ENCODE measurements at places on chromosomes 16 and 17.

DNA sequence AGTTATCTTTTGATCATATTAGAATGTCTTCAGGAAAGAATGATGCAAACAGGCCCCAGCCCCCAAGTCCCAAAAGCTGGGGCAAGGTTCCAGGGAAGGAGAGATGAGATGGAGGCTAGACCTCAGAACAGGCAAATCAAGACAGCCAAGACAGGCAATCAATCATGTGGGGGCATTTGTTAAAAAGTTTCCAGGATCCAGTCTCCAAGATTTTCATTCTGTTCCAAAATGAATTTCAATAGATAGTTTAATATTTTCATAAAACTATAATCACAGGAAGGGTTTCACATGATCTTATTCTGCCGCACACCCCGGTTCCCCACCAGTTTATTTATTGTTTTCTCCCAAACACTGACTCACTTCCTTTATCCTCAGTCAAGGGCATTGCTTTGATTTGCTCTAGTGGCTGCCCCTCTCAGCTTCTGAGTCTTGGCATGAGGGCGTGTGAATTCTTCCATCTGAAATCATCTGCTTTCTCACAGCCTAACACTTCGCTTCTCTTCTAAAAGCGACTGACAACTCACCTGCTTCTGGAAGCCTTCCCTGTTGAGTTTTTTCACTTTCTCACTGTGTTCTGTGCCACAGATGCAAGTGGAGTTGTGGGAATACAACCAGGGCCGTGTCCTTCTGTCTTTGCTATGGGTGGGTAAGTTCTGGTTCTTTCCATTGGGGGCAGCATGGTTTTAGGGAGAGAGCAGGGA lies 12.2 kb upstream of the TERF2 start:
- DNase-seq = peak; percentile 18

DNA sequence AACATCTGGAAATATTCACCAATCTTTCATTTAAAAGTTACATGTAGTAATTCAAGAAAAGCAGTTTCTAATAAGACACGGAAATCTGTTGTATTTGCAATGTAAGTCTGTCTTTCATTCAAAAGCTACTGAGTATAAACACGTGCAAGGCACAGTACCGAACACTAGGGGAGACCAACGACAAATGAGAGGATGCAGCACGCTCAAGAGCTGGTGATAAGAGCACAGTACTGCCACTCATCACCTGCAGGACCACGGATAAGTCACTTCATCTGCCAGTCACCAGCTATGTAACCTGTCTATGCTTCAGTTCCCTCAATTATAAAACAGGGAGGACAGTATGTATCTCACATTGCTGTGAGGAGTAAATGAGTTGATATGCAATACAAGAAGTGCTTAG lies 67.1 kb downstream of the CLEC18A start:
- no peak for DNase-seq

DNA sequence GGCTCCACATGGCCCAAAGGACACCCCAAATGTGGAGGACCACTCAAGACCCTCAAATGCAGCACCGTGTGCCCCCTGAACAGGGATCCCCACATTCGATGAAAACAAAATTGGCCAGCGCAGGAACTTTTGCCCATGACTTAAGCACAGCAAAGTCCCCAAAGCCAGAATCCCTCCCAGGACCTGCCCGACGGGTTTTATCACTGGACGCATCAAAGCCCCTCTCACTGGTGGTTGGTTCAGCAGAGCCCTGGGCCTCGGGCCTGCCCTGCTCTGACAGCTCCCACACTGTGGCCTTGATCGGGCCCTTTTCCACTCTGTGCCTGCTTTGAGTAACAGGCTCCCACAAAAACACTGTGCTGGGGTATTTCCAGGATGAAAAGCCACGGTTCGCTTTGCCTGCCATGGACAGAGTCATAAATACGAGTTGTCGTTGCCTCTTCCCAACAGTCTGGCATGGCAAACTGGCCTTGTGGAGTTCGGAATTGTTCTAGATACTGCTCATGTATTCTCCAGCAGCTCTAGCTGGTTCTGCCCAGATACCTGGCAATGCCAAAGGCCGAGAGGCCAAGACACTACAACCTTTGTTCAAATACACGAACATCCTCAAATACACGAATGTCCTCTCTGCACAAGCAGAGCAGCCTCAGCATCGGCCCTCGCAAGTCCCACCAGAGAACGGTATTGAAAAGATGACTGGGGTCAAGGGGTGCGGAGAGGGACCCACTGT lies 46.4 kb downstream of the TBC1D16 start:
- DNase-seq = no peak

GRCh38 chr16:89924297-89924924 lies 1.3 kb downstream of the TUBB3 start:
- no peak for DNase-seq

GRCh38 chr16:85389679-85390470 lies 223.2 kb upstream of the GSE1 start:
- no peak for DNase-seq

GRCh38 chr17:76107509-76107908 lies 3.9 kb upstream of the EXOC7 start:
- DNase-seq = no peak

- no peak for DNase-seq
Observed at GRCh38 chr16:81894592-81894991, 115.5 kb downstream of the PLCG2 start.

- DNase-seq = no peak
Observed at GRCh38 chr17:57744195-57745170, 616 bp downstream of the CCDC182 start.

DNA sequence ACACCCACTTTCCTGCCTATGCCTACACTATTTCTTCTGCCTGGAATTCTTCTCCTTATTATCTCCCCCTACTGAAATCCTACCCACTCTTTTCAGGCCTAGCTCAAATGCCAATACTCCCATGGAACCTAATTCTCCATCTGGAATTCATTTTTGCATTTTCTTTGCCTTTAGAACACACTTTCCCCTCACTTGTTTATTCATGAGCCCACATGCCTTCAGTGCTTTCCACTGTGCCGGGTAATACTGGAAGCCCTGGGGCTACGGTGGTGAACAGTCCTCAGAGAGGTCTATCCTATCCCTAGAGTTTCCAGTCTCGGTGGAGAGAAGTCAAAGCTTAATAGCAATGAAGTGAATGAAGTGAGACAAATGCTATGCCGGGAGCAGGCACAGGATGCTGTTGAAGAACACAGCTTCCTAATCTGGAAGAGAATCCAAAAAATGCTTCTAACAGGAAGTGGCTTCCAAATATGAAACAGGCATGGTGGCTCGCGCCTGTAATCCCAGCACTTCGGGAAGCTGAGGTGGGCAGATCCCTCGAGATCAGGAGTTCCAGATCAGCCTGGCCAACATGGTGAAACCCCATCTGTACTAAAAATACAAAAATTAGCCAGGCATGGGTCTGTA lies 322.4 kb downstream of the GRIN2A start:
- no peak for DNase-seq

DNA sequence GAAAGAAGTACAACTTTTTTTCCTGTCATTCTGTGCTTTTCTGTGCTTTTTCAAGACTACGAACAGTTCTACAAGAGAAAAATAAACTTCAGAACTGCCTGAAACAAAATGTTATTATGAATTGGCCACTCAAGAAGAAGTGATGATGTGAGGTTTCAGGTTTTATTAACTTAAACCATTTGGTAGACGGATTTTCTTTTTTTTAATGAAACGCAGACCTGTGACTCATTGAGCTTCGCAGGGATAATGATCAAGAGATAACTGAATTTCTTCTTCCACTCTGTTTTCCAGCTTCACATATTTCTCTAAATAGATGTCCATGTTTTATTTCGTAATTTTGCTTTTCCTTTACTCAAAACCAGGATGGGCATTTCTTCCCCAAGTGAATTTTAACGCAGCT lies 32.7 kb downstream of the AIPL1 start:
- DNase-seq = no peak

DNA sequence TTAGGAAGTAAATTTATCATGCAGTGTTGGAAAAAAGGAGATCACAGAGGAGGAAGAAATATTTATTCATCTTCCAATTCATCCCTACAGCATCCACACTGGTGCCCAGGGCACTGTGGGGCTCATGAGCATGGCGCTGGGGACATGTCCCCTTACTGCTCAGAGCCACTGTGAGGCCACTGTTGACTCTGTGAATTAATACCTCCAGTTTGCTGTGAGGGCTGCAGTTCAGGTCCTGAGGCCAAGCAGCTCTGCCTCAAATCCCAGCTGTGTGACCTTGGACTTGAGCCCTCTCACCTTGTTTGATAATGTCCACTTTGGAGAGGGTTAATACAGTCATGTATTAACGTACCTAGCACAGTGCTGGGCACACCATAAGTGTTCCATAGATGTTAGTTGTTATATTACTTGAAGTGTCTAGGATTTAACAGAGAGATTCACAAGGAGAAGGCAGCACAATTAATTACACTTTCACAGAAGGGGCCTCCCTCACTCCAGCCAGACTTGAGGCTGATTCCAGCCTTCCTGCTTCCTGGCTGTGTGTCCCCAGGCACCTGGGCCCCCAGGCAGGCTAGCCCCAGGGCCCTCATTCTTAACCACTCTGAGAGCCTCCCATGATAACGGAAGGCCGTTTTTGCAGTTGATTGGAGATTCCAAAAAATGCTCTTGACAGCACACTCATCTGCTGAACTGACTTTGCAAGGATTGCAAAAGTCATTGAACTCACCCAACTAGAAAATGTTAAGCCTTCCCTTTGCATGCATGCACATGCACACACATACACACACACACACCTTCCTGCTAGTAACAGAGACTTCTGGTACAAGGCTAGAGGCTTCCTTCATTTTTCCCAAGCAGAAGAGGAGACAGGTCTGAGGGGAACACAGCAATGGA lies 29.4 kb downstream of the KATNIP start:
- DNase-seq = no peak

DNA sequence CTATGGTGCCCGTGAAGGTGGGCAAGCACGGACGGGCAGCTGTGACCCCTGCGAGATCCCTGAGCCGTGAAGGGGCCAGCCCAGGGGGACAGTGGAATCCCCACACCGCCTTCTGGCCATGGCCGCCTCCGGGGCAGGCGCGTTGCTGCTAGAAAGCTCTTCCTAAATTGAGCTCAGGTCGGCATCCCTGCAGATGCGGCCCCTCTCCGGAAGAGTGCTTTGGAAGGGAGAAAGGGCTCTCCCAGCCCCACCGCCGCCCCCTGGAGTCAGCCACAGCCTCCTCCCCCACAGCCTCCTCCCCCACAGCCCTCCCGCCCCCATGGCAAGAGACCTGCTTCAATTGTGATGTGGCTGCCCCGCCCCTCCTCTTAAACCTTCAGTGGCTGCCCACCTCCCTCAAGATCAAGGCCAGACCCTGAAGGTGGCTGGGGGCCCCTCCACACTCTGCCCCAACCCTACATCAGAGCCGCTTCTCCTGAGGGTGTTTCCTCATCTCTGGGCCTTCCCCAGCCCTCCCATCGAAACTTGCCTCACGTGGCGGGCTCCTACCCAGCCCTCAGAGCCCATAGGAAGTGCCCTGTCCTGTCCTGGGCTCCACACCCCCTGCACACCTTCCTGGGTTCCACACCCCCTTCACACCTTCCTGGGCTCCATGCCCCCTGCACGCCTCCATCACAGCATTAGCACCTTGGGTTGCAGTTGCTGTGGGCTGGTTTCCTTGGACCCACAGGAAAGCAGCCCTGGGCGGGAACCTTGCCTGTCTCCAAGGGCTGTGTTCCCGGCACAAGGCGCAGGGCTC lies 5.5 kb upstream of the CBFA2T3 start:
- no peak for DNase-seq

DNA sequence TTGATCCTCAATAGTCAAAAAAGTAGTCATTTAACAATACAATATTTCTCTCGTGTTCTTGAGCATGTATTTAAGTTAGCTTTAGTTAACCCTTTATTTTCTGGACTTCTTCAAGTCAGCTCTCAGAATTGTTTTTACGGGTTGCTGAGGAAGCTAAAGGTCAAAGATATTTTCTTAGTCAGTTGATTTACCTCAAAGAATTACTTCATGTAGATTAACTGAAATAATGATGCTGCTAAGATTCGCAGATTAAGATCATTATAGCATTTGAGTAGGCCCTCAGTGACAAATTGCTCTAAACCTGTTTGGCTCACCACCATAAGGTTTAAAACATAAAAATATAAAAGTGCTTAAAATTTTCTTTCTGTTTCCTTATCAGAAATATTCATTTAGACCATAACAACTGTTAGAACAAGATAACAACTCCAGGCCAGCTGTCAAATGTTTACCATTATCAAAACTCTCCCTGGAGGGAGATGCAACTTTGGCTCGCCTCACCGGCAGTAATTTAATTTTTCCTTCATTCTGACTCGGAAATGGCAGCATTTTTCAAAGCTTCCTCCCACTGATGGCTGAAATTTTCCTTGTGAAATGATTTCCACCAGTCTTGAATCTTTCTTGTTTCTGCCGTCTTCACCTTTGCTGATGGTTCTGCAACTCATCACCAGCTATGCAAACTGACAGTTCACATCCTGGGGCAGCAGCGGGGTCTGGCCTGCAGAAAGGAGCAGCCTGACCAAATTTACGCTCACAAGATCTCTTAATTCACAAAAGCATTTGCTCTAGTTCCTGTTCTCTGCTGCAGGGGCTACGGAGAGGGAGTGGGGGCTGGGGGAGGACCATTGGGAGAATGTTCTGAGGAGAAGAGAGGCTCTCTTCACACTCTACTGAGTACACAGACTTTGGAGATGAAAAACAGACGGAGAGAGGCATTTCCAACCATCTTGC lies 254.8 kb upstream of the TBX2 start:
- DNase-seq = no peak

GRCh38 chr16:27880287-27880686 lies 183.2 kb downstream of the GSG1L start:
- no peak for DNase-seq

DNA sequence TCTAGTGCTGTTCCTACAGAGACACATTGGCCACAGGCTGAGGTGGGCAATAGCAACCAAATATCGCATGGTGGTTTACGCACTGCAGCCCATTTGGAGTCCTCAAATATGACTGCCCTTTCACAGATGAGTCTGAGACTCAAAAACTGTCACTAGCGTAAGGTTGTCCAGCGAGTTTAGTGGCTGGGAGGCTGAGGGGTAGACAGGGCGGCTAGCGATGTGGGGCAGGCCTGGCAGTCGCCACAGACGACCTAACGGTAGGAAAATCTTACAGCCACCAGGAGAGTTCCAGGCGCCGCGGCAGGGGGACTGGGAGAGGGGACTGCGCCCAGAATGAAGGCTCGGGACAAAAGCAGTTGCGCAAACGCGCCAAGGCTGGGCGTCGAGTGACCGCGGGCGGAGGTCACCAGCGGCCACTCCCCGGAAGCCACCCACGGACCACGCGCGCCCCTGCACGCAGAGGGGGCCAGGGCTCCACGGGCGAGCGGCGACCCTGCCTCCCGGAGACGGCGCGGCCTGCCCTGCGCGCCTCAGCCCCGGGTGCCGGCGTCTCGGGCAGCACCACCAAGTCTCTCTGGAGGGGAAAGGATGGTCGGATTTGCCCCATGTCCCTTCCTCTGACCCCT lies 699 bp upstream of the MAP1LC3B start:
- no peak for DNase-seq

- DNase-seq = no peak
Observed at GRCh38 chr16:12043953-12044352, 67.4 kb downstream of the SNX29 start.

DNA sequence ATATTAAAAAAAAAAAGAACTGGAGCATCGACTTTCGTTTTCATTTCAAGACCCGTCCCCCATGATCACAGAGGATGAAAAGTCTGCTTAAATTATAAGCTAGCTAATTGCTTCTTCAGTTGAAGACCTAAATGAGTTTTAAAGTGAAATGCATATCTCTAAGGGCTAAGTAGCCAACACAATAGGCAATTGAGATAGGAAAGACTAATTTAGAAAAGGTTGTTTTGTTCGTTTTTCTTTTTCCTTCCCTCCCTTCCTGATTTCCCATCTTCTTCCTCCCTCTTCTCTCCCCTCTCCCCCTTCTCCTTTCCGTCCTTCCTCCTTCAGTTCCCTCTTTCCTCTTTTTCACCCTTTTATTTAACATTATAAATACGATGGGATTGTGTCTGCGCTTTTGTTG lies 377.2 kb downstream of the WWOX start:
- no peak for DNase-seq
